ENCODE measurements at places on chromosomes 7 and 10.

DNA sequence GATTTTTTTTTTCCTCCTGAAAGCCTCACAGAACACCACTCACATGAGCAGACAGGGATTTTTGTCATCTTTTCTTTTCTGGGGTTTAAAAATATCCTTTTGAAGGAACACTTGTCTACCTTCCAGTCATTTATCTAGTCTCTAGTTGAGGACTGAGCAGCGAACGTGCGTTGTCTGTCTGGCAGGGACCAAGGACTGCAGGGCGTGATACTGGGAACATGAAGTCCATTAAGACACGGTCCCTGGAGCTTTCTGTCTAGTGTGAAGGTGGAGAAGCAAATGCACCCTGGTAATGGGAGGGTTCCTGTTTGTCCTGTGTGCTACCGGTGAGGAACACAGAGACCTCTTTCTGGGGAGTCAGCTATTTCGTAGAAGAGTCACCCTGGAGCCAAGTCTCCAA, 207.4 kb downstream of the TMEM178B start:
- no peaks in the 10 kb centered on the region for H3K4me1 ChIP-seq
- DNase-seq, result no peak
- no peaks in the 10 kb centered on the region for H3K36me3 ChIP-seq
- H3K27ac ChIP-seq, result no peak overlapping the region

- H3K27me3 ChIP-seq, result peaks cover 57% of the 10 kb centered on the region
- H3K27ac ChIP-seq, result no peak overlapping the region
- DNase-seq, result no peak
- H3K4me1 ChIP-seq, result no peaks in the 10 kb centered on the region
These were observed 1.8 kb downstream of the RBP3 start for GRCh38 chr10:47349941-47350371.

GRCh38 chr7:98162758-98163157, 48.5 kb upstream of the BHLHA15 start:
- H3K4me1 ChIP-seq, result no peaks in the 10 kb centered on the region
- no peak overlapping the region for H3K27ac ChIP-seq
- no peak for DNase-seq
- H3K36me3 ChIP-seq, result no peaks in the 10 kb centered on the region
- no peak overlapping the region for H3K4me3 ChIP-seq

- no peaks in the 10 kb centered on the region for H3K4me1 ChIP-seq
- peaks cover 75% of the 10 kb centered on the region for H3K27me3 ChIP-seq
- H3K27ac ChIP-seq, result no peak overlapping the region
- no peaks in the 10 kb centered on the region for H3K36me3 ChIP-seq
- no peak overlapping the region for H3K4me3 ChIP-seq
These were observed 125.9 kb downstream of the CDH23 start for GRCh38 chr10:71522442-71523144.

GRCh38 chr7:92872701-92873100, 36.3 kb upstream of the CDK6 start:
- no peaks in the 10 kb centered on the region for H3K27me3 ChIP-seq
- no peaks in the 10 kb centered on the region for H3K4me1 ChIP-seq
- no peak overlapping the region for H3K27ac ChIP-seq
- DNase-seq, result no peak
- H3K4me3 ChIP-seq, result no peak overlapping the region

DNA sequence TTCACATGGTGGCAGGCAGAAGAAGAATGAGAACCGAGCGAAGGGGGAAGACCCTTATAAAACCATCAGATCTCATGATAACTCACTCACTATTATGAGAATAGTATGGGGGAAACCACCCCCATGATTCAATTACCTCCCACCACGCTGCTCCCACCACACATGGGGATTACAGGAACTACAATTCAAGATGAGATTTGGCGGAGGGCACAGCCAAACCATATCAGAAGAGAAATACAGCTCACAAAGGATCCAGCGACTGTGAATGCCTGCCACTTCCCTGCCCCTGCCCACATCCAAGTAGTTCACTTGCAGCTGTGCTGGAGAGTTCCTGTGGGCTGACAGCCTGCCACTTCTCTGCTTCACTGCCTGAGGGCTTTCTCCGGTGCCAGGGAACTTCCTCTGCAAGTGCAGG, 148.7 kb downstream of the C7orf25 start:
- H3K36me3 ChIP-seq, result no peaks in the 10 kb centered on the region
- H3K4me1 ChIP-seq, result no peaks in the 10 kb centered on the region
- no peak overlapping the region for H3K27ac ChIP-seq
- no peak overlapping the region for H3K4me3 ChIP-seq
- DNase-seq, result no peak

DNA sequence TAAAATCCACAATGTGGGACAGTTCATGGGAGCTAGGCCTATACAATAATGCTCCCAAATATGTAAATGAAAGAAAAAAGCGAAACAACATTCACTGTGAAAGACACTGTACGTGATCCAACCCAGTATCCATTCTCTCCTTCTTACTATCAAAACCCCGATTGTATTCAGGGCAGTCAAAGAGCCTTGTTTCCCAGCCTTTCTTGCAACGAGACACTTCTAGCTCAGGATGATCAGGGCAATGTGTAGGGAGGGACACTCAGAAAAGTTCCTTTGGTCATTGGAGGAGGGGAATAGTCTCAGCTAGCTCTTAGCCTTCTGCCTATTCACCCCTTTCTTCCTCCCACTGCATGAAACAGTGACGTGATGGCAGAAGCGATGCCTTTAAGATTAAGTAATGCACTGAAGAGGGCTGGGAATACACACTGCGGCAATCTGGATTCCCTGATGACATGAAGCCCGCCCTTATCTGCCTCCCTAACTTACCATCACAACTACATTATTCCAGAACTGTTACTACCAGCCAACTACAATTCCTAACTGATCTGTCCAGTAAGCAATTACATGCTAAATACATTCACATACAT, 27.3 kb downstream of the UBE2H start:
- H3K36me3 ChIP-seq, result peaks cover 10% of the 10 kb centered on the region
- H3K4me1 ChIP-seq, result peaks cover 26% of the 10 kb centered on the region
- H3K4me3 ChIP-seq, result no peak overlapping the region
- H3K27me3 ChIP-seq, result no peaks in the 10 kb centered on the region
- H3K27ac ChIP-seq, result no peak overlapping the region

GRCh38 chr7:155644971-155645509, 579 bp downstream of the RBM33 start:
- peak overlapping the region; percentile 82 for H3K4me3 ChIP-seq
- DNase-seq, result peak; percentile 72
- H3K27me3 ChIP-seq, result no peaks in the 10 kb centered on the region
- H3K4me1 ChIP-seq, result peaks cover 16% of the 10 kb centered on the region
- peaks cover 52% of the 10 kb centered on the region for H3K36me3 ChIP-seq
- peak overlapping the region; percentile 88 for H3K27ac ChIP-seq

- H3K4me1 ChIP-seq, result no peaks in the 10 kb centered on the region
- H3K27ac ChIP-seq, result no peak overlapping the region
- no peak for DNase-seq
- no peak overlapping the region for H3K4me3 ChIP-seq
- H3K27me3 ChIP-seq, result no peaks in the 10 kb centered on the region
- no peaks in the 10 kb centered on the region for H3K36me3 ChIP-seq
These were observed 40.2 kb downstream of the ANK3 start for GRCh38 chr10:60349426-60349825.

- H3K4me3 ChIP-seq, result no peak overlapping the region
- H3K36me3 ChIP-seq, result no peaks in the 10 kb centered on the region
- H3K4me1 ChIP-seq, result no peaks in the 10 kb centered on the region
- no peak overlapping the region for H3K27ac ChIP-seq
These were observed 32.8 kb downstream of the NRAP start for GRCh38 chr10:113630929-113631533.

DNA sequence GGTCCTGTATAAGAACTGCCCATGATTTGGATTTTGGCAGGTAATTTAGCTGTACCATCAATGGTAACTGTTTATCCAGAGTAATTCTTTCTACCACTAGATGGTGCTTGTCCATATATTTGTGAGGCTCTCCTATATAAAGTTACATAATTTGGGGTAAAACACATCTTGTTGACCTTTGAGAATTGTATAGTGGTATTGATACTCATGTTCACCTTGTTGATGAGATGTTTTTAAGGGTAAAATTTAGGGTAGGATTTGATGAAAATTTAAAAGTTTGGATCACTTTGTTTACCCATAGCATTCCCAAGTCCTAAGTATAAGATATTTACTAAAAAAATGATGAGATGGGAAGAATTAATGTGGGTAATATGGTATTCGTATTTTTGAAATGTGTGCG, 31.6 kb downstream of the ST7 start:
- no peaks in the 10 kb centered on the region for H3K4me1 ChIP-seq
- H3K36me3 ChIP-seq, result no peaks in the 10 kb centered on the region
- no peak overlapping the region for H3K27ac ChIP-seq
- DNase-seq, result peak; percentile 62
- H3K4me3 ChIP-seq, result no peak overlapping the region

- DNase-seq, result no peak
- H3K27me3 ChIP-seq, result no peaks in the 10 kb centered on the region
- H3K27ac ChIP-seq, result no peak overlapping the region
These were observed 36.9 kb upstream of the PPIF start for GRCh38 chr10:79310200-79310865.
